ENCODE measurements at places on chromosomes 2 and 18.

DNA sequence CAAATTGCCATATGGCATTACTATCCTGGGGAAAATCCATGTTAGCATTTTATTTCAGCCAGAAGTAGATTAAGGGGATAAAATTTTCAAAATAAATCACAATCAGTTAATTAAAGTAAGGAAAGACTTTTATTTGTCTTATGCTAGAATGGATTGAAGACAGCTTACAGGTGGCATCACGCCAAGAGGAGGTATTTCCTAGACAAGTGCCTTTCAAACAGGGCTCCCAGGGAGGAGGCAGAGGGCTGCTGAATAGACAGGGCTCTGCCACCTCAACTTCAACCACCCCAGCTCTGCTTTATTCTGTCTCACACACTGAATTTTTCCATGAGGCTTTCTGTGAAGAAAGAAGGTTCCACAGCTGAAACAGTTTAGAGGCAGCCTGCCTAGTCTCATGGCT lies 12.2 kb downstream of the CCDC68 start:
- DNase-seq: no peak

- no peak for DNase-seq
Measured at GRCh38 chr18:2572171-2572569, 813 bp downstream of the NDC80 start.

DNA sequence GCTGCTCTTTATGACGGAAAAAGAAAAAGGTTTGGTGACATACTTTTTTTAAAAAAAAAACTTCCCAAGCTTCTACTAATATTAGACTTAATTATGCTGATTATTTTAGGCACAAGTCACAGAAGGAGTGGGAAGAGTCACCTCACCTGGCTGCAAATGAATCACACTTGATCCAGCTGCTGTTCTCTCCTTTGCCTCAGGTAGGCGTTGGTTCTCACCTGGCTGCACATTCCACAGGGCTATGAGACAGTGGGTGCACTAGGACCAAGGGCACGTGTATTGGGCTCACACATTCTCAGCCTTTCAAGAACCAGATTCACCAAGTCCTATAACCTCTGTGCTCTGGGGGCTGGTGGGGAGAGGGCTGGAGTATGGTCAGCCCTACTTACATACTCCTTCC lies 93.3 kb downstream of the TGFA start:
- DNase-seq: no peak

- no peak for DNase-seq
Measured at GRCh38 chr2:951224-952006, 766 bp downstream of the SNTG2 start.

DNA sequence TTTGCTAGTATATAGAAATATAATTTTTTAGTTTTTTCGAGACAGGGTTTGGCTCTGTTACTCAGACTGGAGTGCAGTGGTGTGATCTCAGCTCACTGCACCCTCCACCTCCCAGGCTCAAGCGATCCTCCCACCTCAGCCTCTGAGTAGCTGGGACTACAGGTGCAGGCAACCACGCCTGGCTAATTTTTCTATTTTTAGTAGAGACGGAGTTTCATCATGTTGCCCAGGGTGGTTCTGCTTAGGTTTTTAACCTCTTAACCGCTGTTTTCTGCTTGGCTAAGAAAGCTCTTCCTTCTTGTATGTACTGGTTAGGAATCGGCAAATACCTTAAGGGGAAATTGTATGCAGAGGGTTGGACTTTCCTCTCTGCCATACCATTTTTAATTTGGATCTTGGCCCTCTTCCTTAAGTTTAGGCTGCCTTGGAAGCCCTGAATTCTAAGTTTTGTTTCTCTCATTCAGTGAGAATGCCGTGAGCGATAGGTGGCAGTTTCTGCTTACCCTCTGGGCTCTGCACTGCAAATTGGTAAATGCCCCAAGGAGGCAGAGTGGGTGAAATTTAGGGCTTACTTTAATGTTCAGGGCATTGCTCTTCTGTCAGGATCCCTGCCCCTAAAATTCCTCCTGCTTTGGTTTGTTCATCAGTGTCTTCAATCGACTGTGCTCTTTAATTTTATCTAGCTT lies 32.3 kb downstream of the EML6 start:
- DNase-seq: no peak

GRCh38 chr2:71613403-71613952 lies 160.1 kb downstream of the DYSF start:
- no peak for DNase-seq

DNA sequence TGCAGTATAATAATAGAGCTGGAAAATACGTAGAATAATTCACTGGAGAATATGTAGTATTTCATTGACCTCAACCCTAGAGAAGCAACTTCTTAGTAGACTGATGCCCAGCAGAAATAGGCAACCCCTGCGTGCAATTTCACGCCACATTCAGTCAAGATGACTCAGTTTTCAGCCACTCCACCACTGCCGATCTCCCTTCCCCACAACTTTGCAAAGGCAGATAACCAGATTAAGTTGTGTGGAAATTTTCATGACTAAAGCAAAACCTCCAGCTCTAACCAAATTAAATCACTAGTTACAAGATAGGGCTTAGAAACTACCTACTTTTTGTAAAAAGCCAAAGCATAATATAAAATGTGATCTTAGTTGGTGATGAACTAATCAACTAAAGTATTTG lies 63.3 kb upstream of the STK17B start:
- DNase-seq: peak; percentile 24

- no peak for DNase-seq
Measured at GRCh38 chr2:187959821-187960220, 331.9 kb upstream of the GULP1 start.

- no peak for DNase-seq
Measured at GRCh38 chr18:50866765-50867164, 12.2 kb upstream of the ME2 start.

GRCh38 chr18:79789091-79789891 lies 8.4 kb upstream of the KCNG2 start:
- DNase-seq: no peak

- no peak for DNase-seq
Measured at GRCh38 chr2:179751163-179751809, 110.1 kb downstream of the ZNF385B start.

GRCh38 chr2:158731386-158731785 lies 63.7 kb upstream of the DAPL1 start:
- DNase-seq: no peak

GRCh38 chr18:34977838-34978532 lies 63.2 kb upstream of the MAPRE2 start:
- peak; percentile 6 for DNase-seq

GRCh38 chr18:40935423-40935822 lies 1019.6 kb upstream of the PIK3C3 start:
- no peak for DNase-seq

DNA sequence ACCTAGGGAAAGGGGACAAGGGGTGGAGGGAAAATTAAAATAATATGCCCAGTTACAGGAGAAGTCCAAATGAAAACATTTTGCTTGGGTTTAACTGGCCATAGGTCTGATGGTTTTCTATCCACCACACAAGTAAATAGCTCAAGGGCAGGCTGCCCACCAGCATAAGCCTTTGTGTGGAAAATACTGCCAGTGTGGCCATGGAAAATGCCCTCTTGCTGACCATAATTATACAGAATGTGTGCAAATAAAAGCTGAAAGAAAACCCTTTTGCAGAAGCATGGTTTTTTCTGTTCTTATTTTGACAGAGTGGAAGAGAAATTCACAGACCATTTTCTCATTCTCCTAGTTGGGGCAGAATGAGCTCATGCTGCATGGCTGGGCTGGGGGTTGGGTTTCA lies 111.3 kb upstream of the SIX2 start:
- DNase-seq: no peak

GRCh38 chr2:158893026-158893425 lies 75.4 kb upstream of the TANC1 start:
- no peak for DNase-seq

DNA sequence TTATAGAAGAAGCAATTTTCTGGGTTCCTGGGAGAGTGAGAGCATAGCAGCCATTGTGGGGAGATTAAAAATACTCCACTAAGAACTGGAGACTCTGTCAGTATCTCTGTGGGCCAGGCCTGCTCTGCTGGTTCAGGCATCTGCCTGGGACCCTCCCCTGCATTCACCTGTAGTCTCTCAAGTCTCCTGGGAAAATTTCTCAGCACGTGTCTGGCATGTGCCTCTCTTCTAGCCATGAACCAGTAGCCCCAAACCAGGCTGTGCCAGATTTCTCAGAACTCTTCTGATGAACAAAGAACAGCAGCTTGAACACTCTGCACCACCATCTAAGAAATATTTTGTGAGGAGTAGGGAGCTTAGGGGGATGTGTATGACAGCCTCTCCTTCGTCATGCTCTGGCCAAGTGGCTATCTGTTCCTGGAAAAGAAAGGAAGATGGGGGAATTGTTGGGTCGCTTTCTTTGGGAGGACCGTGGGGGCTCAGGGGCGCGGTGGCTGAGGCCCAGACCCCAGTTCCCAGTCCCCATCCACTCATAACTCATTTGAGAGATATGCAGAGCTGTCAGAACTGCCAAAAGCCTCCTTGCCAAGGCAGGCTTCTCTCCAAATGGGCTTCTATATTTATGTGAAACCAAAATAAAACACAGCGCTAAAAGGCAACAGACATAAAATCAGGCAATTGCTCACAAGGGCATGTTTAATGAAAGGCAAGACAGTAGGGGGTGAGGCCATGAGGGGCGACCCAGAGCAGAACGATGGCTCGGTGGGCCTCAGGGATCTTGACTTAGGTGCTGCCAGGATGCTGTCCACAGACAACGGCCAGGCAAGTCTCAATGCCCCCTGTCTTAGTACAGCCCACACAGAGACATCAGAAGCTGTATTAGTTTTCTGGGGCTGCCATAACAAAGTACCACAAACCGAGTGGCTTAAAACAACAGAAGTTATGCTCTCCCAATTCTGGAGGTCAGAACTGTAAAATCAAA lies 114.7 kb upstream of the TNP1 start:
- no peak for DNase-seq

GRCh38 chr2:158154596-158154995 lies 52.9 kb downstream of the UPP2 start:
- no peak for DNase-seq

DNA sequence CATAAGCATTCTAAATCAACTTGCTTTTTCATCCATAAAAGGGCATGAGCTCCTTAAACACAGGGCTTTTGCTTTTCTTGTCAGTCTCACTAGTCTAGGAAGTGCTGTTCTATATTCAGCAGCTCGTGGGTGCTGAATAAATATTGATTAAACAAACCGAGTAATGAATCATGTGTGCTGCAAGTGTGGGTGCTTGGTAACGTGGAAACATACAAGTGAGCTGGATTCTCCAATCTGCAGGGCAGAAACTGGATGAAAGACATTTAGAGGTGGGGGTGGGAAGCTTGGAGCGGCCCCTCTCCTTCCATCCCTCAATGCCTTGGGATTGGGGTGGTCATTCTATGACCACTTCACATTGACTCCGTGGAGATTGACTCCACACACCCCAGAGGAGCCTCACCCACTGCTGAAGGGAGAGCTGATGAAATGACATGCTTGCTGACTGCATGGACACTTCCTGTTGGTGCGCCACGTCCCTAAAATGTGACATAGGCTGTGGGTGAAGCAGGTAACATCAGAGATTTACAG lies 114.6 kb downstream of the DOCK10 start:
- peak; percentile 58 for DNase-seq

- no peak for DNase-seq
Measured at GRCh38 chr18:11842562-11842961, 8.7 kb upstream of the CHMP1B start.

DNA sequence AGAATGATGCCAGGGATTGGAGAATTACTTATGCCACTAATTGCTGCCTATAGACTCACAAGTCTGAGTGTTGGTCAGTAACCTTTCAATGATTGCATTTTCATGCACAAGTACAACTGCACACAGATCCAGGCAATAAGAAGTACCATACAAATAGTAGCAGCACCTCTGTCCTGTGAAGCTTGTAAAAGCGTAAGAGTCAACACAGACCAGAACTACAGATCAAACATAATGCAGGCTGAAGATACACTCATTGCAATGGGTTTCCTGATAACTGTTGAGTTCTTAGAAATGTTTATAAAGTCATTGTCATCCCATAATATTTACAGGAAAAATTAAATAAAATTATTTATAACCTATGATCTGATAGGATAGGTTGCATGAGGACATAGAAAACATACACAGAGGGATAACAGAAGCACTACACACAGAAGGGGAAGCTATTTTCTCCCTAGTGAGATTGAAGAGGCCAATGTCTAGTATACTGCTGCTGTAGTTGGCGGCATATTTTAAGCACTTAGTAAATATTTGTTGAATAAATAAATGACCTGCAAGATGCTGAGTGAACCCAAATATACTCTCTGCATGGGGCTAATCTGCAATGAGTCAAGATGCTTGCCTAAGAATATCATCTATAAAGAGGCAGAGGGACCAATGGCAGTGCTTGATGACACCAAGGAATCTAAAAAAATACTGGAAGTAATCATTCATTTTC lies 5.7 kb upstream of the PIK3C3 start:
- DNase-seq: no peak

DNA sequence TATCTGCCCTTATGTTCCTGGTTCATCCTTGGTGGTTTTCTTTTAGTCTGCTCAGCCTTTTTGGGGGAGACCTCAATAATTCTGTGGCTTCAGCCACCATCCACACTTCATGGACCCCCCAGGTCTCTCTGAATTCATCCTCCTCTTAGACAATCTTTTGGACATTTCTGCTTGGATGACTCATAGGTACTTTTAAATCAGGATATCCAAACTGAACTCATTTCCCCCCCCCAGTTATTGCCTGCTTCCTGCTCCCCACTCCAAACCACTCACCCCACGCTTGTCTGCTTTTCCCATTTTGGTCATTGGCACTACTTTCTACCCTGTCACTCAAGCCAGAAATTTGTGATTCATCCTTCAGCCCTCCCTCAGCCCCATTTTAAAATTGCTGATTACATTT lies 78.5 kb downstream of the TANC1 start:
- no peak for DNase-seq

GRCh38 chr18:48194591-48195181 lies 214.5 kb downstream of the ZBTB7C start:
- DNase-seq: no peak

DNA sequence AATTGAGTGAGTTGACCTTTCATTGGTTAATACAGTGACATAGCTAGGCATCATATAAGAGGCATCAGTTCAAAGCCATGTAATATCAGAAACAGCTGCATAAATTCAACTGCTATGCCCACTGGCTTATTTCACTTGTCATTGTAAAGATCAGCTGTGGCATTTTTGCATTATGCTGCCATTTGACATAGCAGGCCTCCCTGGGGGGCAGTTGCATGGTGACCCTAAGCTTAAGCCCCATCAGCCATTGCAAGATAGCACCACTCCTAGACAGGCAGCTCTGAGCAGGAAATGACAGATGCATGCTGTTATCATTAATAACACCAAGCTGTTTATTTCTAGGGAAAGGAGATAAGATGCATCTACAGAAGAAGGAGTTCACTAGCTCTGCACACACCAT lies 233.4 kb upstream of the CNTNAP5 start:
- DNase-seq: no peak

GRCh38 chr2:1246239-1246638 lies 167.0 kb upstream of the TPO start:
- DNase-seq: no peak

- no peak for DNase-seq
Measured at GRCh38 chr2:80437959-80438358, 133.4 kb upstream of the LRRTM1 start.

DNA sequence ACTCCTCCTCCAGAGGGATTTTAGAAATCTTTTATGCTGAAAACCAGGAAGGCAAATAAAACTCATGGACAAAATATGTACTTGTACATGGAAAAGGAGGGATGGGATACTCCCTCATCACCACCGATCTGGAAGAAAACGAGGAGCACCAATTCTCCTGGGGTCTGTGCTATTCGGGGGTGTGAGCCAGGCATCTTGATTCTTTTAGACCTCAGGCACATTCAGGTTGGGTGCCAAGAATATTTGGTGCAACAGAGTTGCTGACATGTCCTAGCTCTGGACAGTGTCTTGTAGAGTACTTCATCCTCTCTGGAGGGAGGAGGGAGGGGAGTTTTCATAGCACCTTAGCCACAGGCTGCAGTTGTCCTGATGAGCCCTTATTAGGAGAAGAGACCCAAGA lies 163.0 kb downstream of the PRKCE start:
- DNase-seq: no peak
